ENCODE measurements at places on chromosomes 7 and 10.

DNA sequence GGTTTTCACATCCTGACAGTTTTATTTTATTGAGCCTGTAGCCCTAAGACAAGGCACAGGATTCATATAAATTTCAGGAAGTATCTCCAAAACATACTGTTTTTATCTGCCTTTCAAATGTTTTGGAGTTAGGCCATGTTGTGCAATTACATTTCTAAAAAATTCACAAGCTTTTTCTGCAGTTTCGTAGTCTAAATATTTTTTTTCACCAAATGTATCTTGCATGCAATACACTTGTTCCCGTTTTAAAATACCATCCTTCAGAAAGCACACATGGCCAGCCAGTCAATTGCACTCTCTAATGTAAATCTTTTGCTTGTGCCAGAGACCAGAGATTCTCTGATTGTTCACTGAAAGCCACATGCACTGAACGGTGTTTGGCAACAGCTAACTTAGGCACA is 161.5 kb upstream of the PRKCQ start:
- no peak for DNase-seq

- DNase-seq, result no peak
These were observed 1106.0 kb upstream of the AUTS2 start for GRCh38 chr7:68492359-68492690.

DNA sequence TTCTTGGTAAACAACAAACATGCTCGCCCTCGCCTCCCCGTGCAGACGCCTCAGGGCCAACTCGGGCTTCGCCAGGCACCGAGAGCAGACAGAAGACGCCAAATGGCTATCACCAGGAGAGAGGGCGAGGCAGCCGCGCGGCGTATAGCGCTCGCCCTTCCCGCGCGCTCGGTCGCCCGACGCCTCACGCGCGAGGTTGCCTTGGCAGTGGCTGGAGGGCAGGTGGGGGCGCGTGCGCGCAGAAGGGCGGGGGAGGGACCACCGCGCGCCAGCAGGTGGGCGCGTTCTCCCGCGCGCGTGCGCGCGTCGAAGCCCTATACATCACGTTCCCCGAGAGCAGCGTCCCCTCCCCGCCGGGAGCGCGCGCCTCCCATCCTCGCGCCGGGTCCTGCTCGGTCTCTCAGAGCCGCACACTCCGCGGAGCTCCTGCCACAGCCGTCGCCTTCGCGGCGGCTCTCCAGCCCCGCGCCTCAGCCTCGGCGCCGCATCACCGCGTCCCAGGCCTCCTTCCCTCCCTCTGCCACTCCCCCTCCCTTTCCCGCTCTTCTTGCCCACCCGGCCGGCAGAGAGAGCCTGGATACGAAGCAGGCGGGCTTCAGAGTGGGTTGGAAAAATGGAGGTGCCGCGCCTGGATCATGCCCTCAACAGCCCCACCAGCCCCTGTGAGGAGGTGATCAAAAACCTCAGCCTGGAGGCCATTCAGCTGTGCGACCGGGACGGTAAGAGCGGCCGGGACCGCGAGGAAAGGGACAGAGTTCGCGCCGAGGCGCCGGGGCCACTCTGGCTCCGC is at the start of gene PHYHIPL:
TSS of gene PHYHIPL (plus strand) at position 403 of the 790 bp plus-strand sequence. CDS start at position 614, 211 bp downstream.
- no peak for DNase-seq

DNA sequence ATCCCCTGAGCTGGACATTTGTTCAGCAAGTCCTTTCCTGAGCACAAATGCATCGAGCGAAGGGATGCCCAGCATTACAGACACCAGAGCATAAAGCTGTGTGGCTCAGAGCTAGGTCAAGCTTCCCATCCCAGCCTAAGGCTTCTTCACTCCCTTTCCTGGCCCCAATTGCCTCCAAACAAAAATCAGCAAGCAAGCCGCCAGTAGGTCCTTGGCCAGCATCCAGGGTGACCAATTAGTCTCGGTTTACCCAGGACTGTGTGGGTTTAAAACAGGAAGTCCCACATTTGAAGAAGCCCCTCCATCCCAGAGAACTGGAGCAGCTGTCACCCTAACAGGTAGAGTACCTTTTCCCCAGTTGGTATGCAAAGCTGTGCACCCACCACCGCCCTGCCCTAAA is 51.2 kb downstream of the PRKAG2 start:
- DNase-seq, result no peak

DNA sequence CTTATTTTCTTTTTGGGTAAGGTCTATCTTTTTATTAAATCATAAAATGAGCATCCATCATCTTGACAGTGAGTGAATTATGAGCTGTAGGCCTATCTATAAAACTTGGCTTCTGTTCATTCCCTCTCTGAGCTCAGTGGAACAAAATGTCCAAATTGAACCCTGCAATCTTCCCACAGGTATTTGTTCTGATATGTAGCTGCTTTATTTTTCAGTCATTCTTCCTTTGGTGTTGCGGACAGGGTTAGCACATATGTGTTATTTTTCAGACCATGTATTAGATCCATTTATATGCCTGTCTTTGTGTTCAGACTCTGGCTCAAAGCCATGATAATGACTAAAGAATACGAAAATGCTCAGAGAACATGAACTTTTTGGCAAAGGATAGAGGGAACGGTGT is 201.6 kb upstream of the KIAA1217 start:
- DNase-seq, result no peak

GRCh38 chr7:116951366-116952292 is 1.7 kb upstream of the ST7 start:
- DNase-seq, result no peak

- DNase-seq, result no peak
These were observed 538.7 kb upstream of the MGMT start for GRCh38 chr10:128928231-128928836.

- peak; percentile 96 for DNase-seq
These were observed at the start of gene RADIL for GRCh38 chr7:4883372-4884144. Gene RADIL, minus strand, starts transcription at chr7:4883716. Its CDS starts 5,577 bp downstream, at chr7:4878139.

Data from stimulated activated CD4-positive, alpha-beta T cell treated with anti-CD3 and anti-CD28 coated beads, Interleukin-1b, Interleukin-23, amount 100 ng/mL, for 48 hours (primary cell).